ENCODE measurements at places on chromosomes 2 and 18. TPM values are rescaled to one million over a fixed set of nuclear protein-coding genes. Genes with fewer than 3 reads are reported as not detected.

The CTAGE1 gene
- not detected for total RNA-seq

DNA sequence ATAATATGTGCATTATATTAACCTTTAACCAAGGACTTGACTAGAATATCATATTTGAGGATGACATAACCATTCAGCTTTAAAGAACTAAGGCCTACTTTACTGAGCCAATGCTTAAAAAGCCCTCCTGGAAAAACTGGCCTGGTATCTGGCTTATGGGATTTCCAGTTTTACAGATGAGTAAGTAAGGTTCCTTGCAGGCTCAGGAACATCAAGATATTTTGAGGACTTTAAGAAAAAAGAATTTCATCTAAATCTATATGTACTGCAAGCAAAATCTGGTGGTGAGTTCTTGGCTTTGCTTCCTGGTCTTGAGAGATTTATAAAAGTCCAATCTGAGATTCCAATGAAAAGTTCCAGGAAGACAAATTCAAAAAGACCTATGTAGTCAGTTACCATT, 417.0 kb upstream of the NRXN1 start:
- DNase-seq: no peak

GRCh38 chr2:49033394-49034185, 120.7 kb downstream of the FSHR start:
- no peak for DNase-seq

The PPP4R1 gene
- 147 TPM for total RNA-seq

- no peak for DNase-seq
These were observed 231.2 kb downstream of the MYO3B start for GRCh38 chr2:170409164-170409535.

DNA sequence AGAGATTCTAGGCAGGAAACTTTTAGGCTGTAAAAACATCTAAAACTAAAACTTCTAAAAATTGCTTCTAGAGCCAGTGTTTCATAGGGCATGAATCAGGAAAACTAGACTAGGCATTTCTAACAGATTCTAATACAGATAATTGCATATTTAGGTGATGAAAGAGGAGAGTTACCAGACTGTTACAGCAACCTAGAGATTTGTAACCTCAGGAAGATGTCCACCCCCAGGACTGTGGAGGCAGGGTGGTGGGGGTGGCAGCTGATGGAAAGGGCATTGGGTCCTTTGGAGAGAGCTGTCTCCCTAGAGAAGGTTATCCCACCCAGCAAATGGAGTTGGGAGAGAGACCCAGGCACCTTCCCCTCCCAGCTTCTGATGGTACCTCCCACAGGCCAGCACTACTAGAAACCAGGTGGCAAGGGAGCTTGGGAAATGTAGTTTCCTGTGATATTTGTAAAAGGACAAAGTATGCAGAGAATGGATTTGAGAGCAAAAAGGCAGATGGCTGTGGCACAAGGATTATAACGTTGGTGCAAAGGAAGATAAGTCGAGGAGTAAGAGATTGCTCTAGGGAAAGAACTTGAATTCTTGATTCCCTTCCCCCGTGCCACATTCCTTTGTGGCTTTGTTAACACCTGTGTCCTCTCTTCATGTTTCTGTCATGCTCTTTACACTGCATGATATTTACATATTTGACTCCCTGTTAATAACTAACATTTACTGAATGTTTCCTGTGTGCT, 75.6 kb upstream of the MGAT5 start:
- no peak for DNase-seq

- no peak for DNase-seq
These were observed 40.7 kb downstream of the PCARE start for GRCh38 chr2:29033656-29034055.

GRCh38 chr2:149902081-149902480, 314.5 kb upstream of the MMADHC start:
- DNase-seq: no peak

DNA sequence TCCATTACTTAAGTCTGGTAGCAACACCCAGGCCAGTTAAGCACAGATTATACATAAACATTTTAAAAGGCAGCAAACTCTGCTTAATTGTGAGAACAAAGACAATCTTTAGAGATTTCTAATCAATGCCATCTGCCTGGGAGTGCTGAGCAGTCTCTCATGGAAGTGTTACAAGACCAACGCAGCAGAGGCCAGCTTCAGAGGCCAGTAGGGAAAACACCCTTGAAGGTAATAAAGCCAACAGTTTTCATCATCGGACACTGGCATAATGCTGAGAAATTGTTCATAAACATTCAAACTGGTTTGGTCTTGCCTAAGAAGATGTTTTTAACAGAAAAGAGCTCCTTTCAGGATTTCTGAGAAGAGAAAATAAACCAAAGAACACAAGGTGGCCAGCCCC, 35.0 kb downstream of the EPB41L3 start:
- no peak for DNase-seq

The RTTN gene
- 61.1 TPM for total RNA-seq

The MOCOS gene
- total RNA-seq: 1.6 TPM

The GNAL gene
- 4.4 TPM for total RNA-seq

The MC5R gene
- total RNA-seq: not detected

The UGT1A4 gene
- 0.34 TPM for total RNA-seq

The CRYGD gene
- total RNA-seq: not detected

The RBM45 gene
- total RNA-seq: 16.7 TPM

DNA sequence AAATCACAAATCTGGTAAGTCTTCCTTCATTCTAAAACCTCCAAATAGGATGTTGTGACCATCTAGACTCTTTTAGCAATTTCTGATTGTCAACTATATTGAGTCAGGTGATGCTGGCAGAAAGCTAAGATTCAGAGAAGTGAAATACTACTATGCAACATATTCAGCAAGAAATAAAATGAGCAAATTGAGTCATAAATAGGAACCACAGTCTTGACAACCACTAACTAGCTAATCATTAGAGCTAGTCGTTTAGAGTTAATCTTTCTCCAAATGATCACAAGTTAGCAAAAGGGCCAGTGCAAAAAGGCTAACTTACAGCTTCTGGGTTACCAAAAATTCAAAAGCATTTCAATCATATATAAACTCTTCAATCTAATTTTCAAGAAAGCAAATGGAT, 54.5 kb downstream of the ROCK1 start:
- DNase-seq: no peak

DNA sequence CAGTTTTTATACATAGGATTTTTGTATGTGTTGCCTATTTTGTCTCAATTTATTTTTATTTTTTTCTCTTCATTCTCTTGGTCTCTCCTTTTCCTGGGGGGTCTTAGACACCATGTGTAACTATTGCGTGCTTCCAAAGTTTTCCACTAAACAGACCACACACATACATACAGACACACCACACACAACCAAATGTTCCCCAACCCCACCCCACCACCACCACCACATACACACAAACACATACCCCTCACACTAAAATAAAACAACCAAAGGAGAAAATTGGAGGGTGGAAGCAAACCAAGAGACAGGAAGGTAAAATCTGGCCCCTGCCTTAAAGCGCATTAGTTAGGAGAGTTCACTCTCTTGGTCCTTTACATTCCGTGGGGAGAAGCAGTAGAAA, 30.0 kb upstream of the ANXA4 start:
- DNase-seq: no peak

DNA sequence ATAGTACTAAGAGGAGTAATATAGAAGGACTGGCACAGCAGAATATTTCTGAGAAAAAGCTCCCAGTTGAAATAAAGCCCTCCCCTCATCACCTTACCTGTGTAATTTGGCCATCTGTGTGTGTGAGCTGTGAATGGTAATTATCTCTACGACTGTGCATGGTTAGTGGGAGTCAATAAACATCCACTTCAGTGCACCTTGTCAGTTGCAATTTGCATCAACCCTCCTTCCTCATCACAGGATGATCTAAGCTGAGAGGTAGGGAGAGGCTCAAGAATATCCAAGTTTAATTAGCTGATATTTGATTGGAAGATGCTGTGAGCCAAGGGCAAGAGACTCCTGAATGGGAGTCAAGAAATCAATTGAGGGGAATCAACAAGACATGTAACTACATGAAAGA, 694.9 kb upstream of the KLHL29 start:
- DNase-seq: no peak

DNA sequence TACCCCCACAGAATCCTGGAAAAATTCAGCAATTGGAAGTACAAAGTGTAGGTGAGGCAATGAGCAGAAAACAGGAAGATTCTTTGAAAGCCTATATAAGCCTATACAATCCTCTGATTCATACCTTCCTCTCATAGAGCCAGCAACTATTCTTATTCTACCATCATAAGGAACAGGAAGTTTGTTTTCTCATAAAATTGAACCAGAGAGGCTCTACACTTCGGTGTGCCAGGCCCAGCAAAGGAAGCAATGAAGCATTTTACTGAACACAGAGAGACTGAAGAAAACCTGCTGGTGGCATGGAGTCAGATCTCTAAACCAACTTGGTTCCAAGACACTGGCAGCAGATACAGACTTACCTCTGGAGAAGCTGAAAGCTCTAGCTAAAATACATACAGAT, 18.7 kb downstream of the CASP8 start:
- DNase-seq: no peak

DNA sequence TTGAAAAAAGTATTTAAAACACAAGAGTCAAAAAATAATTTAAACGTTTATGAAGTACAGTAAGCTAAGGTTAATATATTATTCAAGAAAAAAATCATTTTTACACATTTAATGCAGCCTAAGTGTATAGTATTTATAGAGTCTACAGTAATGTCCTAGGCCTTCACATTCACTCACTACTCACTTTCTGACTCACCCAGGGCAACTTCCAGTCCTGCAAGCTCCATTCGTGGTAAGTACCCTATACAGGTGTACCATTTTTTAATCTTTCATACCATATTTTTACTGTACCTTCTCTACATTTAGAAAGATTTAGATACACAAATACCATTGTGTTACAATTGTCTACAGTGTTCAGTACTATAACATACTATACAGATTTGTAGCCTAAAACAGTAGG, 20.9 kb upstream of the RPRD1A start:
- no peak for DNase-seq

Data from foreskin keratinocyte (primary cell).